ENCODE measurements at places on chromosomes 5 and 9. TPM values are rescaled to one million over a fixed set of nuclear protein-coding genes. Genes with fewer than 3 reads are reported as not detected.

The GRM6 gene
- not detected for polyA plus RNA-seq

The LHX3 gene
- not detected for polyA plus RNA-seq

The GABRA1 gene
- not detected for polyA plus RNA-seq

The IGIP gene
- 0.29 TPM for polyA plus RNA-seq

The SPINK13 gene
- polyA plus RNA-seq = not detected

The IPO11 gene
- 9.9 TPM for polyA plus RNA-seq

The NOTCH1 gene
- polyA plus RNA-seq = 5.1 TPM

Measured in CD8-positive, alpha-beta memory T cell (primary cell).